ENCODE measurements at places on chromosomes 6 and 20.

- DNase-seq = no peak
Measured at GRCh38 chr6:108805611-108806167, 42.5 kb upstream of the ARMC2 start.

DNA sequence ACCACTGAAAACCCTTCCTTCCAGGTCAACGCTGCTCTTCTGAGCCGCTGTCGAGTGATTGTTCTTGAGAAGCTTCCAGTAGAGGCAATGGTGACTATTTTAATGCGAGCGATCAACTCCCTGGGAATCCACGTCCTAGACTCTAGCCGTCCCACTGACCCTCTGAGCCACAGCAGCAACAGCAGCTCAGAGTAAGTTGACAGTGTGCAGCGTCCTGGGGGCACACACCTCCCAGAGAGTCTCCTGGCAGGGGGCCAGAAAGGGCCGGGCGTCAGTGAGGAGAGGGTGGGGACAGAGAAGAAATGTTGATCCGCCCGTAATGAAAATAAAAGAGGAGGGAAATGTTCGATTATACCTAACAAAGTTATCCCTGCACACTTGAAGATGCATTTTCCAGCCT, 5.0 kb downstream of the WRNIP1 start:
- DNase-seq = no peak

DNA sequence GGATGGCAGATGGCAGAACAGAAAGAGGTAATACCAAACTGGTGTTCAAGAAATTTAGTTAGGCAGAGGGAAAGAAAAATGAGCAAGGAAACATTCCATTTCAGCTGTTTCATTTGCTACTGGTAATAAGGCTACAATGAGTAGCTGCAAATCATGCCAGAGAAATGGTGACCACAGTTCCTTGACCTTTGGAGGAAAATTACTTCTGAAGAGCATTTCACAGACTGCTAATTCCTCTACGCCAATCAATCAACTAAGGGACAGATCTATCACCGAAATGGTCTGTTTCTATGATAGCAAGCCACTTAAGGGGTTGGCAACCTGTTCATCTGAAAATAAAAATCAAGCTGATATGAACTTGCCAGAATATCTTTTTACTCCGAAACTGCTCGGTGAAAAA, 119.5 kb downstream of the PTPRK start:
- DNase-seq = no peak

DNA sequence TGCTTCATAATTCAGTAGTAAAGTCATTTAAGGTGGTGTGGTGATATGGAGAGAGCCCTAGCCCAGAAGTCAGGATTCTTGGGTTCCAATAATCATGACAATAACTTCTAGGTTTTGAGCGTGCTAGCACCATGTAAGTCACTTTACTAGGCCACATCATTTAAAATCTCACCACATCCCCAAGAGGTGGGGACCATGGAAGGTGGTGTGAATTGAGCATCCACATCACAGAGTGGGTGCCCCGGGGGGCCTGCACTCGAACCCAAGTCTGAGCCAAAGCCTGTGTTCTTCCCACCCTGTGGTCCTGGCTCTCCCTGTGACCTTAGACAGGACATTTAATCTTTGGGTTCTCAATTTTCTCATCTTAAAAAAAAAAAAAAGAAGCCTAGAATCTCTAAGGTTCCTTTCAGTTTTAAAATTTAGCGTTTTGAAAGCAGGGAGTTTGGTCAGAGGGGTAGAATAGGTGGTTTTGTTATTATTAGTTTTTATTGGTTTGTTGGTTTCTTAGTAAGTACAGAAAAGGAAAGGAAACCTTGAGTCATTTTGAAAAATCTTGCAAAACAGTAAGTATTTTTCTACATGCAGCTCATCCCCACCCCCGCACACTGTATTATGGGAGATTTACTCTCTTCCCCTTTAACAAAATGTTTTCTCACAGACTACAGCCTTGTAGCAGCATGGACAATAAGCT, 26.4 kb downstream of the ARMC2 start:
- peak; percentile 54 for DNase-seq

DNA sequence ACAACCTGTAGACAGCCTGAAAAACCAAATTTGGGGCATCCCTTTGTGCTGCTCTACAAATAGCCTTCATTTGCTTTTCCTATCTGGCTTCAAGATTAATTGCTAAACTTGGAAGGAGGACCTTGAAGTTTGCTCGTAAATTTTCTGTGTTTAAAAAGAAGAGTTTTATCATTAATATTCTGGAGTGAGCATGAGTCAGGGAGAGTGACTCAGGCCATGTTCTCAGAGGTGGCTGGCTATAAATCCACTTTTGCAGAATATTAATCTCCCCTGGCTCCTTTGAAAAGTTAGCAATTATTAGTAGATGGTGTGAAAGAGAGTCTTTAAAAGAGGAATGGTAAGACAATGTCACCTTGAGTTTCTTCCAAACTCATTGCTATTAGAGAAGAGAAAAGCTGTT, 91.0 kb downstream of the ANKEF1 start:
- no peak for DNase-seq

GRCh38 chr6:125945378-125946141, 11.0 kb upstream of the HINT3 start:
- no peak for DNase-seq

DNA sequence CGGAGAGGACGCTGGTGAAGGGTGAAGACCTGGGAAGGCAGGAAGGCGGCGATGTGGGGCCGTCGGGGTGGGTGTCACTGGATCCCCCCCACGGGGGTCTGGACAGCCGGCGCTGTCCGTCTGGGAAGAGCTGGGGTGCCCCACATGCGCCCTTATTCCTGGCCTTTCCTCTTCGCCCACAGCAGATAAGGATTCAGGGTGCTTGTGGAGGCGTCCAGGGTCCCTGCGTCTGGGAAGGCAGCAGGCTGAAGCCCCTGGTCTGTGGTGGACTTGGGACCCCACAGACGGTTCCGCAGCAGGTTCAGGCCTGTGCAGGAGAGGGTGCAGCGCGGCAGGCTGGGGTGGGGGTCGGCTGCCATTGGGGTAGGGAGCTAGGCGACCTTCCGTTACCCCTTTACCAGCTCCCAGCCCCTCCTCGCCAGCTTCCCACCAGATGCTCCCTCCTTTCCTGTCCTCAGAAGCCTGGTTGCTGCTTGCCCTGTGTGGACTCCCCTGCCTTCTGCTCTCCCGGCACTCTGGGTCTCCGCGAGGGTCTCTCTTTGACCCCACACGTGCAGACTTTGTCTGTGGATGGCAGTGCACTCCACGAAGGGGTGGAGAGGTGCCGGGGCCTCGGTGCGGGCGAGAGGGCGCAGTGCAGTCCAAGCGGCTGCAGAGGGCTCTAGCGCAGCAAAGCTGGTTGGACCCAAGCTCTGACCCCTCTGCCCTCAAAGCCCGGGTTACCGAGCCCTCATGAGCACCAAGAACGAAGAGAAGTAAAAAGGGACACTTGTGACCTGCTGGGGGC, 2.1 kb upstream of the GATA5 start:
- no peak for DNase-seq

- DNase-seq = no peak
Measured at GRCh38 chr20:40009542-40009941, 679.5 kb downstream of the MAFB start.

DNA sequence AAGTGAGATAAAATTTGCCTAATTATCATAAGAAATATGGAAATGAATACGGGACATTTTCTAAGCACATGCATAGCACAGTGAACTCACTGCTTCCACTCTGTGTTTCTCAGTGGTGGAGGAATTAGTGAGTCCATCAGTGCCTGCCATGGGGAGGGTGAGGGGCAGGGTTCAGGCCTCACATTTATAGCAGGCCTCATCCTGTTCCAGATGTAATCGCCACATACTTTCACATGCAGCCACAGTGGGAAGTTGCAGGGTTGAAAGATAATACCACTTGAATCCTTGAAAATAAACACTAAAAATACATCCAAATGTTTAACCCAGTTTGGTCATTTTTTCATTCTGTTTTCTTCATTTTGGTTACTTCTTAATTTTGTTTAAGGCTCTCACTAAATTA, 29.9 kb upstream of the ANKEF1 start:
- DNase-seq = no peak

DNA sequence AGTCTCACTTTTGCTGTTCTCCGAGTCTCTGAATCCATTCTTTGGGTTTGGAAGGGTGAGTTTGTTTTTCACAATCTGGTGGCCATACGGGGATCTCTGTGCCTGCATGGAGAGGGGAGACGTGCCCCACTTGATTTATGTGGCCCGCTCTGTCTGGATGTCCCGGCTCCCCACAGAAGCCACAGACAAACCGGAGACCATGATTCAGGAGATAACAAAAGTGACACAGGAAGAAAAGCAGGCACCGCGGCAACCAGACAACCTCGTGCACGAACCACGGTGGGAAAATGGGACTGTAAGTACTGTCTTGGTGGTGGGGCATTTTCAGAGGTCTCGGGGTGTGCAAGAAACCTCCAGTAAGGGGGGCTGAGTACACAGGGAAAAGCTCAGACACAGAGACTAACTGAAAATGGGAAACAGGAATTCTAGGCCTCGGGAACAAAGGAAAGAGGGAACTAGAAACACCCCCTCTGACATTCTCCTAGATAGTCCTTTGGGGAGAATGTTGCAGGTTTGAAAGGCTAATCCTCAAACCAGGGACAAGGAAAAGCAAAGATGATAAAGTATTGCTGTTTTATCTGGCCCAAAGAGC, 22.1 kb upstream of the ZNF318 start:
- no peak for DNase-seq

DNA sequence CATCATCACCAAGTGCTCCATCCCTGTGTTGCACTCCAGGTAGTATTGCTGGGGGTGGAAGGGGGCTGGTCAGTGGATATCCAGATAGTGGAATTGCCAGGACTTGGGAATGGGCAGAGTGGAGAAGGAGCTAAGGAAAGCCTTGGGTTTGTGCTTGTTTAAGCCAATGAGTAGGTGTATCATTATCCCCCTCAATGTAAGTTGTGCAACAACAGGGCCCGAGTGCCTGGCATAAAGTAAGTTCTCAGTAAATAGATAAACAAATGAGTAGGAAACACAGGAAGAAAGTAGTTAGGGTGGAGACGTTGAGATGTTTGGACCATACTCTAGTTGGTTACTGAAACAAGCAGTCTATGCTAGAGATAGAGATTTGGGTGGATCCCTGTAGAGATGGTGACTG, 9.8 kb downstream of the CCND3 start:
- no peak for DNase-seq

- DNase-seq = no peak
Measured at GRCh38 chr20:62097881-62098407, 24.3 kb upstream of the LSM14B start.

- no peak for DNase-seq
Measured at GRCh38 chr6:132023490-132023889, 72.3 kb upstream of the CCN2 start.

DNA sequence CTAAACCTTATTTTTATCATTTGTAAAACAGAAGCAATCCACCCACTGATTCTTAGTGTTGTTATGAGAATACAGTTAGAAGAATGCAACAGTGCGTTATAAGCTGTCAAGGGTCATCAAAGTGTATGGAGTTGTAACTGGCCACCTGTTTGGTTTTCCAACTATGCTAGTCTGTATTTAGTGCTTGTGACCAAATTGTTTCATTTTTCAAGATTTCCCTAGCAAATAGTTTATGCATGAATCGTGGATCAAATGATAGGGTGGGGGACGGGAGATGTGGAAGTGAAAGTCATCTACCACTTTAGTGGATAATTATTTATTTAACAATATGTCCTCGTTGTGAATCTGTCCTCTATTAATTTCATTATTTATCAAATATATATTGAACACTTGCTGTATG, 175.4 kb upstream of the HDDC2 start:
- DNase-seq = no peak

GRCh38 chr6:136226027-136226673, 24.0 kb downstream of the MTFR2 start:
- peak; percentile 28 for DNase-seq

GRCh38 chr6:4041480-4041879, 37.5 kb downstream of the FAM217A start:
- DNase-seq = no peak

DNA sequence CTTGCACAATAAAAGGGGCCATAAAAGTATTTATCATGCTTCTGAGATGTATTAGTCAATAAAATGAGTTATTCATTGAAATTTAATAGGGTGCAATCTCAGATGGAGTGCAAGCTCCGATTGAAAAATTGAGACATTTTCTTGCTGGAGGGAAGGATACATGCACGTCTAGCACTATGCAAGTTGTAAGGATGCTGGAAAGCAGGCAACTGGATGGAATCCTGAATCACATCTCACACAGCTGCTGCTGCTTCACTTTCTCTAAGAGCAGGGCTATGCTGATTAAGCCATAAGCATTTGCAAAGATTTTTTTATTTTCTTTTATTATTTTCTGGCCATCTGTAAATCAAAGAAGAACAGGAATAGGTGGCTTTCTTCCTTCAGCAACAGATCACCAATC, 308.8 kb upstream of the EPHA7 start:
- DNase-seq = no peak

- no peak for DNase-seq
Measured at GRCh38 chr6:30013291-30013922, 47.7 kb upstream of the POLR1H start.

- DNase-seq = no peak
Measured at GRCh38 chr20:47821481-47822100, 36.3 kb upstream of the SULF2 start.

- no peak for DNase-seq
Measured at GRCh38 chr20:48190757-48191156, 405.5 kb upstream of the SULF2 start.

- no peak for DNase-seq
Measured at GRCh38 chr6:3579652-3580175, 122.9 kb upstream of the SLC22A23 start.

DNA sequence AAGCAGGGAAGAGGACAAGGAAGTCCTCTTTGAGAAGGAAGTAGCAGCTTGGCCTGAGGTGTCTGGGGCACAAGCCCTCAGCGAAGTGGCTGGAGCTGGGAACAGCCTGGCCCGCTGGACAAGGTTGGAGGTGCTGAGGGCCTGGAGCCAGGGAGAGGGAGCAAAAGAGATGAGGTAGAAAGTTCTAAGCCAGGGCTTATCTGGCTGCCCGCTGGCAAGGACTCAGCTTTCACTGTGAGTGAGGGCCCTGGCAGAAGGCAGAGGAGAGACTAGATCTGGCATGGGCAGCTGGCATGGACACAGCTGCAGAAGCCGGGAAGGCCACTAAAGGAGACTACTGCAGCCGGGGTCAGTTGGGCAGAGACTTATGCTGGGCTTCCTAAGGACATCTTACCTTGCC, 21.8 kb upstream of the PCMTD2 start:
- no peak for DNase-seq

- DNase-seq = no peak
Measured at GRCh38 chr6:26457264-26457805, 420 bp upstream of the BTN2A1 start.

Measured in activated CD4-positive, alpha-beta T cell treated with anti-CD3 and anti-CD28 coated beads for 24 hours (primary cell).